ENCODE measurements at places on chromosomes 13 and 19.

DNA sequence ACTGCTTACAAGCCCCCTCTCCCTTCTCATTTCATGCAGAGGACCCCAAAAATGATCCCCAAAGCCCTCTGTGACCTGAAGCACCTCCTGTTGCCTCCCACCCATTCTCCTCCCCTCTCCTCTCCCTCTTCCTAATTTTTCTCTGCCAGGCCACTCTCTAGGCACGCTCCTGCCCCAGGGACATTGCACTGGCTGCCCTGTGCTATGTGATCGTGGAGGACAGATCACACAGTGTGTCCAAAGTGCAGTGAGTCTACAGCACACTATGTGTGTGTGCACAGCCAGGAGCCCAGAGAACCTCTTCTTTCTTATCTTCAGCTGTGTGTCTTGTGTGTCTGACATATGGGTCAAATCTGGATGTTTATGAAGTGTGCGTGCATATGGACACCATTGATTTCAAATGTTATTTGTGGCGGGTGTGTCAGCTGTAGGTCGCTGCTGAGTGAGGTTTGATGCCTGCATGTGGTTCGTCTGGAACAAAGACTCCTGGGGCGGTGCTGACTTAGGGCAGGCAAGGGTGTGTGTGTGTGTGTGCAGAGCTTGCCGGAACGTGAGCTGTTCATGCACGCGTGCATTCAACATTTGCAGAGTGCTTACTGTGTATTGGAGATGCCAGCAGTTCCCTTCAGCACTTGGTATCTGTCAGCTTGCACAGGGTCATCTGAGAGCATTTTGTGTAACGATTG lies 2.1 kb upstream of the KLHL26 start:
- DNase-seq, result peak; percentile 37

DNA sequence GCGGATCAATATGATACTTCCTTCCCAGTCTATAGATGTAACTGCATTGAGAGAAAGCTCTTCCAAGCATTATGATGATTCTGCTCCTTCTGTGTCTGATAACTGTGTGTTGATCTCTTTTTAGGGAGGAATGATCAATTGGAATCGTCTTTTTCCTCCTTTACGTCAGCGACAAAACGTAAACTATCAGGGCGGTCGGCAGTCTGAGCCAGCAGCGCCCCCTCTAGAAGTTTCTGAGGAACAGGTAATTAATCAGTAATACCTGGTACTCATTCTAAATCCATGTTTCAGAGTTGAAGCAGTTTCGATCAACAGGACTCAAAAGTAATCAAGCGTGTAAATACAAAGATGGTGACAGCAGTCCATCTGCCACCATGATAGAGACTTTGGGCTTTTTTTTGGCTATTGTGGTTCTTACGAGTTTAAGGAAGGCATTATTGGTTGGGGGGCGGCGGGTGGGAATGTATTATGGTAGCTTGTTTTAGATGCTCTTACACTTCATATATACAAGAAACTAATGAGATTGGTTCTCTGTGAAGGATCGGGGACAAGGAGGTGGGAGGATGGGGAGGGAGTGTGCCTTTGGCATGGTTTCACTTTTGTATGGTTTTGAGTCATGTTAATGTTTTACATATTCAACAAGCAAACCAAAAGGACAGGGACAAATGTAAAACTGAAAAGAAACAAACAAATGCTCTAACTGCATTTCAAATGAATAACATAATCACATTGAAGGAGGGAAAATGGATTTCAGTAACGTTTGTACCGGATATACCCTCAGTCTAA lies 60.7 kb upstream of the GPR183 start:
- no peak for DNase-seq

DNA sequence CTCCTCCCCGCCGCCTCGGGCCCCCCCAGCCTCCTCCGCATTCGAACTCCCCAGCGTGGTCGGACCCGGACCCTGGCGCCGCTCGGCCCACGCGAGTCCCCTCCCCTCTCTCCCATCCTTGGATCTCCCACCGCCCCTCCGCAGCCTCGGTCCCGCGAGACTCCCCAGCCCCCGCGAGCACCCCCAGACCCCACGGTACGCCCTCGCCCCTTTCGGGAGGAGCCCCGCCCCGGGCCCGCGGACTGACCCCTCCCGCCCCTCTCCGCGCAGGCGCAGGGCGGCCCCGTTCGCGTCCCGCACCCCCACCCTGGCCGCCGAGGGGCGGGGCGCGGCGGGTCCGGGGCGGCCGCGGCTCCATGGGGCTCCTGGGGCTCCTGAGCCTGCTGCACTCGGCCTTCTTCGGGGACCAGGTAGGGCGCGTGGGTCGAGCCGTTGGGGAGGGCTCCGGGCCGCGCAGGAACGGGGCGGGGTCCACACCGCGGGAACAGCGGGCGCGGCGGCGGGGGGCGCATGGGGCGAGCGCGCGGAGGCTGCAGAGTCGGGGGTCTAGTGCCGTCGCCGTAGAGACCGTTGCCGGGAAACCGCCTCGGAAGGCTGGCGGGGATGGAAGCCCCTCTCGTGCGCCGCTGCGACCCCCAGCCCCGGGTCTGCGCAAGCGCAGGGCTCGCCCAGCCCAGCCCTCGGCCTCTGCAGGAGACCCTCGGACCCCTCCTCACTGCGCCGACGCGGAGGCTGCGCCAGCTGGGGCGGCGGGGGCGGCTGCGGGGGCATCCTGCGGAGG lies 3.8 kb upstream of the APC2 start:
- no peak for DNase-seq

DNA sequence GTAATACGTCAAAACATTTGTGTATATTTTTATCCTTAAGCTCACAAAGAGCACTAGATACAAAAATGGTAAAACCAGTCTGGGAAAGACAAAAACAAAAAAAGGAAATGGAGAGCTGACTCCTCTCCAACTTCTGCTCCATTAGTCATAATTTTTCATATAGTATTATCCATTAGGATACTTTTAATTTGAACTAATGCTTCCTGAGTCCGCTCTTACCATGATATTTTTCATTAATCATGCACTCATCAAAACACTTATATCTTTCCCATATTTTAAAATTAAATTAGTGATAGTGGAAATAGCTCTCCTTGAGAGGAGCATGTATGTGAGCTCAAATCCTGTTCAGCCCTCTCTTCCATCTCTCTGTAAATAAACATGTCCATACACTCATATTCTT lies 1093.0 kb upstream of the MIR17HG start:
- no peak for DNase-seq

GRCh38 chr19:10223488-10224213 lies 7.5 kb downstream of the S1PR2 start:
- no peak for DNase-seq

DNA sequence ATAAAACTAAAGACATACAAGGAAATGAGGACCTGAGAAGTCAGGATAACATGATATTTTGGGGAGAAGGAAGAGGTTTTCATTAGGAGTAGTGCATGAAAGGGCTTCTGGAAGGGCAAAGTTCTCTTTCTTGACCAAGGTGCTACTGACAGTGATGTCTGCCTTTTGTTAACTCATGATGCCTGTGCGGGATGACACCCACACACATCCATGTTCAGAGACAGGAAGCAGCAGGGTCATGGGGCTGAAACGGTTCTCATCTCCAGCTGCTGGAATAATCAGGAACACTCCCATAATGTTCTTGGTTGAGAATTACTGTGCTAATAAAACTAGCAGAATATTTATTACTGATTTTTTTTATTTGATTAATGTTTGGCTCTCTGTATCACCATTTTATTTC lies 29.1 kb downstream of the KCNC3 start:
- DNase-seq, result peak; percentile 4

DNA sequence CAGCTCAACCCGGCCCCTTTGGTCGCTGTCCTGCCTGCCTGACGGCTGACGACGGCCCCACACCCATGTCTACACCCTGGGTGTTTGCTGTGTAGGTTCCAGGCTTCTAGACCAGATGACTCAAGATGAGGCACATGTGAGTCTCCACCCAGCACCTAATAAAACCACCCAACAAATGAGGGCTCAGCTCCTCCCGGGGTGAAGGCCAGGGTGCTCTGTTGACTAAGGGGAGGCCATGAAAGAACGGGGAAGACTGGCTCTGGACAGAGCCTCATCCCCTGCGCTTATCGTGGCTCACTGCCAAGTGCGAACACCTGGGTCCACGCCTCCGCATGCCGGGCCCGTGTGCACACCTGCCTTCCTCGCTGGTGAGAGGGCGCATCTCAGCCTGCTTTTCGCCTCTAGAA lies 39.6 kb downstream of the COL4A2 start:
- no peak for DNase-seq

GRCh38 chr13:39385621-39386231 lies 217.3 kb downstream of the LHFPL6 start:
- peak; percentile 15 for DNase-seq

DNA sequence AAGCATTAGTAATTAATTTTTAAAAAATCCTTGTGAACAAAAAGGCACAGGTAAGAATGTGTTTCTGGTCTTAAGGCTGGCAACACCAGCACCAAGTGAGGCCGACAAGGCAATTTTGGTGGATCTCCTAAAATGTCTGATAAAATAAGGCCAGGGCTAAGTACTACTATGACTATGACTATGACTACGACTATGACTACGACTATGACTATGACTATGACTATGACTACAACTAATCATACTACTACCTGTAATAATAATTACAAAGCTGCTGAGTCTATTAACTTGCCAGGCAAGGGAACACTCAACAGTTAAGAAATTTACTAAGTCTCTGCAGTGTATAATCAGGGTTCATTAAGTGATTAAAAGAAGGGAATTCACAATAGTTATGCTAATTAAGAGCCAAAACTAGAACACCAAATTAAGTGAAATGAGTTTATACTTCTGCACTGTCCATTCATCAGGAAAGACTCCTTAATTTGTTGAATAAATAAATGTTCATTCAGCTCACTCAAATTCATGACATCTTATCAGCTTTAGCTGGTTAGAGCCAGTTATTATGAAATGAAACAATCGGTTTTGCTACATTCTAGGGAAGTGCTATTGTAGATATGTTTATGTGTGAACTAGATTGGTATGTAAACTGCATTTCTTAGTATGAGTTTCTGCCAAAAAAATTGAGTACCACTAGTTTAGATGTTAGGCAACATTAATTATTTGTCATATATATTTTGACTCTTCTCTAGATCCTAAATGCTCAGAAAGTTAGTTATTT lies 1626.2 kb upstream of the PCDH20 start:
- peak; percentile 68 for DNase-seq

DNA sequence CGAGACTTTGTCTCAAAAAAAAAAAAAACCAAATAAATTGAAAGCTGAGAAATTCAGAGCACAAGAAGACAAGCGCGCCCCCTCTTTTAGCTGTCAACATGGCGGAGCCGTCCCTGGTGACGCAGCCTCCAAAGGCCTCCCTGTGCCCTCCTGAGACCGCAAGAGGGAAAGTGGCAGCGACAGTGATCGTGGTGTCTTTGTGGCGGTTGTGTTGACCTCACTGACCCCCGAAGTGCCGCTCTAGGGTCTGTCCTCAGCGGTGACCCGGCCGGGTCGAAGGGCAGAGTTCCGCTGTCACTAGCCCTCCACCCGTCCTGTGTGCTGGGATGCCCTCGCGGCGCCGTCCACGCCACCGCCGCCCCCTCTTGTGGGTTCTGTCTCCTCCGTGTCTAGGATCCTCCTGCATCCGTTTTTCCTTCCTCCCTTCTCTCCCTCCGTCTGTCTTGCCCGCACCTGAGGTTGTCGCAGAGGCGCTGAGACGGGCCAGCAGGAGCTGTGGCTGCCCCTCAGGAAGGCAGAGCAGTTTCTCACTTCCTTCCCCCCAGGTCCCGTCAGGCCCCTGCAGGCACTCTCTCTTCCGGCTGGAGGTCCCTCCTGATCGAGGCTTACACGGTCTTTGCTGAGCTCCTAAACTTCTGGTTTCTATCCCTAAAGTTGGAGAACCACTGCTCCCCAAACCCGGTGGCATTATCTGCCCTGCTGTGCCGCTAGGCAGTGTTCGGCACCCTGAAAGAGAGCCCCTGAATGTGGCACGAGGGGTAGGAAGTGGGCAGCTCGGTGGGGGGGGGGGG lies 7.2 kb downstream of the UHRF1 start:
- no peak for DNase-seq

GRCh38 chr19:28934631-28935030 lies 278.3 kb downstream of the UQCRFS1 start:
- DNase-seq, result peak; percentile 40

DNA sequence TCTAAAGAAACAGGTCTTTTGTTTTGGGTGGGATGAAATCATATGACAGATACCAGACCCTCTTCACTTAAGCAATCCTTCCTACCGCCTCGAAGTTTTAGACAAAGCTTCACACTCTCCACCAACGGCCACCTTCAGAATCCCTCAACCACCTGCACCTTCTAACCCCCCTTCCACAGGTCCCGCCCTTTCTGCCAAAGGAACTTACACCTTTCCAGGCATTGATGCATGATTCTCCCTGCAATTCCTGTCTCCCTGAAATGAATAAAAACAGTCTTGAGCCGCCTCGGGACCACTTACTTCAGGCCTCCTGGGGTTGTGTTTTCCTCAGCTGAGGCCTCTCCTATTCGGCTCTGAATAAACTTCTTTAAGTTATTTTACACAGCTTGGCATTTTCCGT lies 859 bp downstream of the ZNF433 start:
- no peak for DNase-seq

- DNase-seq, result peak; percentile 94
Observed at GRCh38 chr19:47227352-47228167, 3.4 kb downstream of the BBC3 start.

- no peak for DNase-seq
Observed at GRCh38 chr19:53466726-53467484, 628 bp upstream of the ZNF813 start.

Data from IMR-90 (cell line).